ENCODE measurements at places on chromosomes 12 and 14. TPM values are rescaled to one million over a fixed set of nuclear protein-coding genes. Genes with fewer than 3 reads are reported as not detected.

KRT74 gene
- total RNA-seq, result 0.12 TPM

HOXC5 gene
- total RNA-seq, result 0.60 TPM

KRT77 gene
- total RNA-seq, result not detected

RFLNA gene
- not detected for total RNA-seq

SRRM4 gene
- total RNA-seq, result not detected

CMA1 gene
- 0.64 TPM for total RNA-seq

OVCH1 gene
- not detected for total RNA-seq

FGD4 gene
- total RNA-seq, result 17.4 TPM

DNA sequence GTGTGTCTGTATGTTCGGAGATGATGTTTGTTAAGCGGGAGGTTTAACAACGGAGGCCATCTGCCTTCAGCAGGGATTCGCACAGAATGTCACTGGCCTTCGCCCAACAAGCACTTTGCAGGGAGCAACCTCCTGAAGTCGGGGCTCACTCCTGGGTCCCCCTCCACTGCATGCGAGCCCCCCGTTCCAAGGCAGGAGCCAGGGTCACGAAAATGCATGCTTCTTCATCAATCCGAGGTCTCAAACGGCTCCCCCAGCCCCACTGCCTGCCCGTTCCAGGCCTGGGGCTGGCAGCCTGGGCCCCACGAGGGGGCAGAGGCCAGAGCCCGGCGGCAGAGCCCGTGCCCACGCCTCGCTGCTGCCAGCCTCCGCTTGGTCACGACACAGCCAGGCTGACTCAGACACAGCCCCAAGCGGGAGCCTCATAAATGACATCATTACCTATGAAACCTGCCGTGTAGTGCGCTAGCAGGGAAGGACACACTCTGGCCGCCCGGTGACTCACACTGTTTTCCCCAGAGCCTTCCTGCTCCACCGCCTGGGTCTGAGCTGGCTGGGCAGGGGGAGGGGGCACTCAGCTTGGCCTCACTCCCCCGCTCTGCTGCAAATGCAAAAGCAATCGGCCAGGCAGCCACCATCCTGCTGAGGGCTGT lies 169.5 kb upstream of the RTL1 start:
- peak; percentile 99 for ATAC-seq

DNA sequence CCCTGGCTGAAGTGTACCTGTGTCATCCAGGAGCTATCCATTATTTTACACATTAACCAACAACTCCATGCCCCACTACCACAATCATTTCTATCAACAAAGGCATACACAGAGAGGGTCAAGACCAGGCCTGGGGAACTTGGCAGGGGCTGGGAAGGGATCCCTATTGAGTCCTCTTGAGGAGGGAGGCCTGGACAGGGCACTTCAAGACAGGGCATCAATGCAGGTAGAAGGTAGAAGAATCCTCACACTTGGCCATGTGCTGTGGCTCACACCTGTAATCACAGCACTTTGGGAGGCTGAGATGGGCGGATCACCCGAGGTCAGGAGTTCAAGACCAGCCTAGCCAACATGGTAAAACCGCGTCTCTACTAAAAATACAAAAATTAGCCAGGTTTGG lies 13.4 kb upstream of the ANKRD33 start:
- ATAC-seq, result no peak

DNA sequence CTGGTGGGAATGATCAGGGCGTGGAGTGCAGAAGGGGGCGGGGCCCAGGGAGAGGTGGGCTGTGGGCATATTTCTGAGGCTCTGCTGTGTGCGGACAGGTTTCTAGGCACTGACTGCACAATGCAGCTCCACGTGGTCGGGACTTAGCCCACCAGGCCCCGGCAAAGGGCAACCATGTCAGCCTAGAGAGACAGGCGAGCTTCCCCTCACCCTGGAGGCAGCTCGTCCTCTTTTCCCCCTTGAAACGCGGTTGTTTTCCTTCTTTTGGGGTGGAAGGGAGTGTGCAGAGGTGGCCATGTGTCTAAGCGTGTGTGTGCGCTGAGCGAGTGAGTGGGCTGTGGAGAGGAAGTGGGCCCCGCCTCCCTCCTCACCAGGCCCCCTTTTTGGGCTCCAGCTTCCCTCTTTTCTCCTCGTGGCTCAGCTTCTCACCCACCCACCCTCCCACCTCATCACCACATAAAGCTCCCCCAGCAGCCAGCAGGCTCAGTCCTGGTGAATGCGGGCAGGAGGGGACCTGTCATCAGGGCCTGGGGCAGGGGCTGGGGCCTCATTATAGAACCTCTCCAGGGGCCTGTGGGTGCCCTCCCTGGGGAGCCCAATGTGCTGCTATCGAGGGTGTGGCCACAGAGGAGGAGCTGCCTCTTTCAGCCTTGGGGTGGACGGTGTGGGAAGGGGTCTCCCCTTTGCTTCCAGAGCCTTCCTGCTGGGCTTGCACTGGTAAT lies 22.0 kb downstream of the LRTM2 start:
- ATAC-seq, result no peak

DNA sequence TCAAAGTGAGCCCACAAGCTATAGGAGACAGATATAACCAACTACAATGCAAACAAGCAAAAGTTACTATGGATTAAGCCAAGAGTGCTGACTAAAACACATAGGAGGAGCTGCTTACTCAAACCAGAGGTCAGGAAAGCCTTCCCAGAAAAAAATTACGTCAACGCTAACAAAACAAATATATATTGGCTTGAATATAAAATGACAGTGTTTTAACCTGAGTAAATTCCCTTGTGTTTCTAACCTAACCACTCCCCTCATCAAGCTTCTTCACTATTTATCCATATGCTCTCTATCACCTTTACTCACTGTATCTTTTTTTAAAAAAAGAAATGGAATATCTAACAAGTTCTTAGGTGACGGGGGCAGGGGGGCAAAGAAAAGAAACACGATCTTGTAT lies 115.9 kb downstream of the MED13L start:
- ATAC-seq, result peak; percentile 50

- ATAC-seq, result peak; percentile 23
Observed at GRCh38 chr14:102469261-102469660, 40.3 kb downstream of the ANKRD9 start.

DNA sequence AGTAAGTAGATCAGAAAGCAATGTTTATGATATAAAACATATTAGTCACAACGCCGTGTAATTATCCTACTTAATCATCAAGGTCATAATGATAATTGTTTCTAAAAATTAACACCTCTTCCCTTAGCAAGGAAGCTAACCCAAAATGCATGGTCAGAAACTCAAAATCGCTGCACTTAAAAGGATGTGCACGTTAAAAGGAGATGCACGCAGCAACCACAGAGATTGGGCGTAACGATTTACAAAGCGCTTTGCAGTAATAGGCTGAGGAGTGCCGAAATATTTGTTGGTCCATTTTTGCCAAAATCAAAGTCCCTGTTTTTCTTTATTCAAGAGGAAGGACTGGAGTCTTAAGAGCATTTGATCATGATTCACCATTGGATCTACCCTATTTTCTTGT lies 1077.2 kb downstream of the VRK1 start:
- ATAC-seq, result no peak

GRCh38 chr12:40980427-40980961 lies 207.6 kb upstream of the PDZRN4 start:
- no peak for ATAC-seq

- ATAC-seq, result no peak
Observed at GRCh38 chr14:73715707-73716106, 1.5 kb upstream of the PNMA1 start.

DNA sequence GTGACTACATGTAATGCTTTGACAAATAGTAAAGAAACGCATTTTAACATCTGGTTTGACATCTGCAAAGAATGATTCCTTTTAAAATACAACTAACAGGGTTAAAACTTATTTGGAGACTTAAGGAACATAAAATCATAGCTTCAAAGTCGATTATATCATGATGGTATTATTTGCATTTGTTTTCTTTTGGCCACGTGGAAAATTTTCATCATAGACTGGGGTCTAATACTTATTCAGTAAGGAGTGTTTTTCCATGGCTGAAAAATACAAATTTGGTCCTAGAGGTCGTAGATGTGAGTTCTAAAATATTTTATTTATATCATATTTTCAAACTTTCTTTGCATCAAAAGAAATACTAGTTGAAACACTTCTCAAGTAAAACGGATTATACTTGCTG lies 31.5 kb upstream of the LMNTD1 start:
- no peak for ATAC-seq

DNA sequence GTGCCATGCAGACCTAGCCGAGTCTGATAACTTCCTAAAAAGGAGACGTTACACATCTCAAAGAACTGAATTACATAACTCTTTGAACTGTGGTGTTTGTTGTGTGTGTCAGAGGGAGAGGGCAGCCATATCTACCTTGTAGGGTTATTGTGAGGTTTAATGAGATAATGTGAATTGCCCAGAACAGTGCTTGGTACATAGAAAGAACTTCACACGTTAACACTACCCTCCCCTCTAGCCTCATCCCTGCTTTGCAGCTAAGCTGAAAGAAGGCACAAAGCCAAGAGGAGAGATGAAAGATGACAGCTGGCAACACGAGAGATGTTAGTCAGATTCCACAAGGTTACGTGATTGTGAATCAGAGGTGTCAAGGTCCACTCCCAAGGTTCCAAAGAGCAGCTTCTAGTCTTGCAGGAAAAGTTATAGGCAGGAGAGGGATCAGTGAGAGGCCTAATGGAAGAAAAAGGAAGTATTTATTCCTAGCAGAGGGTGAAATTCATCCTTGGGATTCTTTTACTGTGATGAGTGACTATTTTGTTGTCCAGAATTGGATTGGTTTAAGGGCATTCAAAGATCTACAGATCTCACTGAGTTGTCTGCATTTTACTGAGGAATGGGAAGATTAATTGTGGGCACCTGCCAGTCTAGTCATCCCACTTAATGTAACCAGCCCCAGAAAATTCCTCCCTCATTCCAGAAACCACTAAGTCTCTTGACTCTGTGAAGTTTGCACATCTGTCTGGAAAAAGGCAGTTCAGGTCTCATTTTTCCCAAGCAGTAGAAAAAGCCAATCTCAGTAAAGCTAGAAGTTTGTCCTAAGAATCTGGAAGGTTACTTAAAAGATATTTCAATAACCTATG lies 25.9 kb upstream of the WNK1 start:
- ATAC-seq, result peak; percentile 70

GRCh38 chr12:64737539-64737938 lies 21.7 kb downstream of the GNS start:
- ATAC-seq, result peak; percentile 79

DNA sequence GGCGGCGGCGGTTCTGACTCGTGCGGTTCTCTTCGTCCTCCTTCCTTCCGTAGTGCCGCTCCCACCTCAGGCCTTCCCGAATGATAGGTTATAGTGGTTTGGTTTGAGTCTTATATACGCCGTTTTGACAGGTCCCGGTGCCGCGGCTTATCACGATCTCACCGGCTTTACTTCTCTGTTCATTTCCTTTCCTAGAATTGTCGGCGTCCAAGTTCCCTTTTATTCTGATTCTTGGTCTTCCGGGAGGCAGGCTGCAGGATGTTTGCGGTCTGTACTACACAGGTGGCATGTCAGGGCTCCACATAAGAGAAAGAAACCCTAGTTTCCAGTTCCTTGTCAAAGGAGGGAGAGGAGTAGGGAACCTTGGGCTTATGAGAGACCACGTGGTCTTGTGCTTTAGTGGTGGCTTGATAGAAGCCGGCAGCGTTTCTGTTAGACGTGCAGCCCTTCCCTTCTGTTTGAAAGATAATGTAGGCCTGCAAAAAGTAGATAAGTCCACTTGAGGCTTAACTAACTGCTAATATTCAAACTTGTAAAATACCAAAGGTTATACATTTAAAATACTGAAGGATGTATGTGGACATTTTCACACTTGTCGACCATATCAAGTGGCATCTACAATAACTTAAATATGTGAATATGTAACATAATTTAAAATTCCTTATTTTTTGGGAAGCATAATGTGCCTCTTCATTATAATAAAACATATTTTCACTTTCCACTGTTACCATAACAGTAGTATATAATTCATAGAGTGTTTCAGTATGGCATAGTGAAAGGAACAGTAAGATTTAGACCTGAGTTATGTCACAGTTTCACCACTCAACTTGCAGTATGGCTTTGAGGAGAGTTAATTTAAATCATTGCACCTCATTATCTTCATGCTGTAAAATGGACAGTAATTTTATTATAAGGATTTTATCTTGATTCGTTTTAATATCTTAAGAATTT lies 804 bp downstream of the USP15 start:
- peak; percentile 48 for ATAC-seq

DNA sequence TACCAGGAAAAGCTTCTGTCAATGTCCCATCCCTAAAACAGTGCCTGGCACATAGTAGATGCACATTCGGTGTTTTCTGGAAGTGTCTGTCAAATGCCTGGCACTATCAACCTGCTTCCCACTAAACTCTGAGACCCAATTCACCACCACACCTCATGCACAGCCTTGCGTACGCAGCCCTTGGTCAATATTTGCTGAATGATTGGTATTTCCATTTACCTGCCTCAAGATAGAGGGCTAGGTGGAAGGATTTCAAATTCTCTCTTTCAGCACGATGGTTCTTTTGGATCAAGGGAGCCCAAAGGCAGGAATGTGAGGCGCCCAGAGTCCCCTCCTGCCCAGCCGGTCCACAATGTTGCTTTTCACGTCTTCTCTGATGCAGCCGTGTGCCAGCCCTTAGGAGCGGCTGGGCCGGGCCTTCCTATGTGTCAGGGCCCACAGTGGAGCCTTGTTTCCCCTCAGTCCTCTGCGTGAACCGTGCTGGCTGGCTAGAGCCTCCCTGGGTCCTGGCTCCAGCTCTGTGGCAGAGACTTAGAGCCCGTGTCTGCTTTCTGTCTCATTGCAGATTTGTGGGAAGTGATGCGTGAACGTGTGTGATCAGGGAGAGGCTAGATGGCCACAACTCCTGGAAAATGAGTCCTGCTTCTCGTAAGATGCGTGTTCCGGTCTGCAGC lies 99.9 kb upstream of the RFLNA start:
- no peak for ATAC-seq

- peak; percentile 6 for ATAC-seq
Observed at GRCh38 chr14:99502989-99503421, 21.8 kb downstream of the CCNK start.

DNA sequence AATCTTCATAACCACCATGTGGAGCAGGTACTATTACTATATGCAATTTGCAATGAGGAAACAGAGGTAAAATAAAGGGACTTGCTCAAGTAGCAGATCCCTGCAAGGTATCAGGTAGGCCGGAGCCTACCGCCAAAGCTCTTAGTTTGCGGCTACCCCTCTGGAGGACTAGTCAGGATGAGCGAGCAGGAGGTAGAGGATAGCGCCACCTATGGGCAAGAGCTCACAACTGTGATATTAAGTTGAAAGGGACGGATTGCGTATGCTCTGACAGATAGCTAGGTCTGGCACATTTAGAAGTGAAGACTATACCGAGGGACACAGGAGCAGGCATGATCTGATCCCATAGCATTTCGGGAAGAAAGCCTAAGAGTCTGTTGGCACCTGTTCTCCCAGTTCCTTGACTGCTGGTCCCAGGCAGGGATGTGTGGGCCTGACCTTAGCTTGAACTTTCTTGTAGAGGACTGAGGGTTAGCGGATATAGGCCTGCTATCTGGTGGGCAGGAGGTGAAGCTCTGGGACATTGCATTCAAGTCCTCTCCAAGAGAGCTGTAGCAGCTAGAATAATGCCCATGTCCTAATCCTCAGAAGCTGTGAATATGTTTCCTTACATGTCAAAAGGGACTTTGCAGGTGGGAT lies 48.0 kb downstream of the SLC17A8 start:
- ATAC-seq, result no peak

- ATAC-seq, result peak; percentile 16
Observed at GRCh38 chr14:89041257-89041582, 216.8 kb downstream of the TTC8 start.

GRCh38 chr14:69610020-69610873 lies 1.1 kb upstream of the SUSD6 start:
- no peak for ATAC-seq
